ENCODE measurements at places on chromosomes 4 and X. TPM values are rescaled to one million over a fixed set of nuclear protein-coding genes. Genes with fewer than 3 reads are reported as not detected.

Gene FGG
- 1,531 TPM for total RNA-seq

Gene HMGB3
- 22.2 TPM for total RNA-seq

Gene PPP1R2C
- not detected for total RNA-seq

Gene ETNPPL
- total RNA-seq: 2.4 TPM

Gene TRAM1L1
- 6.9 TPM for total RNA-seq

Gene DYNLT3
- 42.8 TPM for total RNA-seq

Gene RAB9B
- total RNA-seq: 3.6 TPM

Gene MAGEE2
- not detected for total RNA-seq

Gene COX18
- 31.1 TPM for total RNA-seq

Gene SFRP2
- total RNA-seq: 15.0 TPM

Gene FRMD7
- total RNA-seq: not detected

Gene WDFY3
- 55.9 TPM for total RNA-seq

Gene PAGE1
- total RNA-seq: not detected

Gene MAGEA4
- not detected for total RNA-seq

Gene MAGEA11
- total RNA-seq: not detected

Gene ATP2B3
- total RNA-seq: not detected

Gene ERAS
- not detected for total RNA-seq

Gene TMPRSS11E
- 1.8 TPM for total RNA-seq

Gene ASB12
- not detected for total RNA-seq

Gene UGT2B17
- 23.6 TPM for total RNA-seq
